ENCODE measurements at places on chromosomes 5 and 9.

DNA sequence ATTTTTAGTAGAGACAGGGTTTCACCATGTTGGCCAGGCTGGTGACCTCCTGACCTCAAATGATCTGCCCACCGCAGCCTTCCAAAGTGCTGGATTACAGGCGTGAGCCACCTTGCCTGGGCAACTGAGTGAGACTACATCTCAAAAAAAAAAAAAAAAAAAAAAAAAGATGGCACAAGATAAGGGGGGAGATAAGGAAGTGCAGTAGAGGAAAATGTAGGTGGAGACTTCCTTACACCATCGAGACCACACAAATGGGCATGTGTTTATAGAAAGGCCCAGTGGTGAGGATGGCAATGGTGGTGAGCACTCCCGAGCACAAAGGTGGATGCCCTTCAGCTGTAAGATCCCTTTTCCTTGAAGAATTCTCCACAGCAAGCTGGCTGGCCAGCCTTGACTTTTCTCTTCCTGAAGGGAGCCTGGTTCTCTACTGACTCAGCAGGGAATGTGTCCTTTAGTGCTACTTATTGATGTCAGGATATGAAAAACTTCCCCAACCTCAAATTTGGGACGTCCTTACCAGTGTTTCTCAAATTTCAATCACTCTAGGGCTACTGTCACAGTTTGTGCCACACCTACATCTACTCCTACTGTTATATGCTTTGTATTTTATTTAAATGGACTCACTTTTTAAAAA lies 28.2 kb downstream of the ERGIC1 start:
- no peak for DNase-seq

DNA sequence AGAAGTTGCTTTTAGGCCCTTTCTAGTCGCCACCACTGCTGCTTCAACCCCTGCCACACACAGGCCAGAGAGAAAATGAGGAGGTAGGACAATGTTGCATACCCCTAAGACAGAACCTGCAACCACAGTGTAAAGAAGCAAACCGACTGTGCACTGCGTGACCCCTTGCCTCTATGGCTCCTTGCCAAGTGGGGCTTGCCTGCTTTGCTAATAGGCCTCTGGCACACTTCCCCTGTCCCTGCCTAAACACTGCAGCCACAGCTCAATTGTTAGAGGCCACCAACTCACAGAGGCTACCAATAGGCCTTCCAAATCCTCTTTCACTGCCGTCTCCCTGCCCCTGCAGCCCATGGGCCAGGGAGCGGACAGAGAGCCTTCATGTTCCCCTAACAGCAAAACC lies 280.1 kb downstream of the CDH10 start:
- no peak for DNase-seq

DNA sequence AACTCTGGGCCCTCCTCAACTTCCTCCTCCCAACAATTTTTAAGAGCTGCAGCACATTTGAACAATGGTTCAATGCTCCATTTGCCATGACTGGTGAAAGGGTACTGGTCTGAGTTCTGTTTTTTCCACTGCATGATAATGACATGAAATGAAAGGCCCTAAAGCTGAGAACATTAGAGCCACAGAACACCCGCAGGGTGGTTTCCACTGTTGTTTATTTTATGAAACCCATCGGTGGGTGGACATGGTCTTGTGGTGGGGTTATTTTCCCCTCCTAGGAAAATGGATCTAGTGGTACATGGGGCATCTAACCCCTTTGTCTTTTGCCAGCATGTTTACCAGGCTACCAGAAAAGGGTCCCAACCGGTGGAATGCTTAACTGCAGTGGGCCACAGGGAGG lies 71.8 kb downstream of the SMARCA2 start:
- DNase-seq, result no peak

DNA sequence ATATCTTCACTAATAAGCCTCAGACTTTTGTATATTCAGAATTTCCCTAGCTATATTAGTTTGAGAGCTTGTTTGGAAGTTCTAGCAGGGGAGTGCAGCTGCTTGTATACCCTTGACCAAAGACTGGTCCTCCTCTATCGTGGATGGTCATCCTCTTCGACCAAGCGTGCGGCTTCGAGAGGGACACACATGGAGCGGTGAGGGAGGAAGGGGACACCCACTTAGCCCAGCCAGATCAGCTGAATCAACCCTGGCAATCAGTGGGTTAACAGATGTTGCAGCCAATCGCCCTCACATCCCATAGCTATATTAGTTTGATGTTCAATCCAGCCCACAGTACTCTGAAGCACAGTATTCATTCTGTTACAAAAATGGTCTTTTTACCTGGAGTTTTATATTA lies 3.2 kb downstream of the CAVIN4 start:
- DNase-seq, result no peak

Data from activated T-helper 9 cell treated with anti-CD3 and anti-CD28 coated beads, Interleukin-2, amount 50 U/mL, for 16 hours (primary cell).